ENCODE measurements at places on chromosomes 1 and 21.

GRCh38 chr1:21567241-21568005 lies 58.2 kb downstream of the ALPL start:
- no peak for DNase-seq

GRCh38 chr21:40622531-40622930 lies 224.4 kb downstream of the DSCAM start:
- DNase-seq = no peak

DNA sequence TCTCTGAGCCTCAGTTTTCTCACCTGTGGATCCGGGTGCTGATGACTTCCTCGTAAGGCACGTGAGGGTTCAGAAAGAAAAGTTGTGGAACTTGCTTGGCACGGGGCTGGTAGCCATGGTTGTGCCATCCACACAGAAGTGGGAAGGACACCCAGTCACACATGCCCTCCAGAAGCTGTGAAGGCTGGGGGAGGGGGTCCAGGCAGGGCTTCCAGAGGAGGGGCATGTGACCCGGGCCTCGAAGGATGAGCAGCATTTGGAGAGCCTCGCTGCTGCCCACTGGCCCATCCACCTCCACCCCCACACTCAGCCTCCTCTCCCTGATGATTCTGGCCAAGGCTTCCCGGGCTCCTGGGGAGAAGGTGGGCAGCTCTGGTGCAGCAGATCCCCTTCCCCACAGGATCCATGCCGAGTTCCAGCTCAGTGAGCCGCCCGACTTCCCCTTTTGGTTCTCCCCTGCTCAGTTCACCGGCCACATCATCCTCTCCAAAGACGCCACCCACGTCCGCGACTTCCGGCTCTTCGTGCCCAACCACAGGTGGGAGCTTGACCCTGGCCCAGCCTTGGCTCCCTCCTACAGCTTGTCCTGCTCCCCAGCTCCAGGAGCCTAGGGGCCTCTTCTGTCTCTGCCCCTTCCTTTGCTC lies 9.4 kb downstream of the SELENON start:
- DNase-seq = no peak

GRCh38 chr1:205980237-205980870 lies 22.8 kb downstream of the RAB7B start:
- DNase-seq = no peak

- no peak for DNase-seq
Measured at GRCh38 chr1:221097479-221098281, 218.4 kb downstream of the HLX start.

DNA sequence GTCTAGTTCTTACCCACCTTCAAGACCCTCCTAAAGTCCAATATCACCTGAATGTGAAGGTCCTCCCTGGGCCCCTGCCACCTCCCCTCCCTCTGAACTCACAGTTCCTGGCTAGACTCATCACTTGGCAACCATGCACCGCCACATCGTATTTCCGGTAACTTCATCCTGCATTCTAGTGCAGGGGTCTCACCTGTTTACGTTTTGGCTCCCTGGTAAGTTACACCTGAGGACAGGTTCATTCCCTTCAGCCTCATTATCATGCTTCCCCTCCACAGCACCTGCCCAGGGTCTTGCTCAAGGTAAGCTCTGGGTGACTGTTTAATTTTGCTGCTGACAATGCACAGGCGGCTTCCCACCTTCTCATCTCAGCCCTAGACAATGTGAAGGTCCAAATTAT lies 93.1 kb downstream of the MIS18A start:
- no peak for DNase-seq

DNA sequence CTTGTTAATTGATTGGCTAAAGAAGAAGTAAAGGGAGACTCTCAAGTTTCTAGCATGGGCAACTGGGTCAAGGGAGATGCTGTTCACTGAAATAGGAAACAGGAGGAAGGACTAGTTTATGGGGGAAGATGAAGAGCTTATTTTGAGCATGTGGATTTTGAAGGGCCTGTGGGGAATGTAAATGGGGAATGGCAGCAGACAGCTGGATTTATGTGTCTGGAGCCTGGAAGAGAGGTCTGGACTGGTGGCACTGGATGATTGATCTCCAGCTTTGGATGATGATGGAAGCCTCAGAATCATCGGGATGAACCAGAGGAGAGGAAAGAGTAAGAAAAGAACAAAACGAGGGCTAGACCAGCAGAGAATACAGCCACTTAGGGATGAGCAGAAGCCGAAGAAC lies 54.9 kb upstream of the ENAH start:
- no peak for DNase-seq

DNA sequence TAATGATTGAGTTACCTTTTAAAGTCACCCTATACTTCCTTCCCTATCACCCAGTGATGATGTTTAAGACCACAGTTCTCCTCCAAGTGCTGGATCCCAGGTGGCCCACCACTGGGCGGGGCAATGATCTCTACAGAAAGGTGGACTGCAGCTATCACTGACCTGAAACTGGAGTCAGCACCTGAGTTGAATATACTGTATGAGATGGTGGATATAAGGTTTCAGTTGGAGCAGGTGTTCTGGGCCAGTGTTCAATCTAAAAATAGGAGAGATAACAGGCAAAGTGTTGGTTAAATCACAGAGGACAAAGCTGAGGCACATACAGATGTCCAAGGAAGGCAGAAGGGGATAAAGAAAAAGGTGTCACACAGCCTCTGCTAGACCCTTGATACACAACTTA lies 96.6 kb downstream of the SIPA1L2 start:
- DNase-seq = no peak

GRCh38 chr1:44817771-44818495 lies 9.6 kb downstream of the BTBD19 start:
- no peak for DNase-seq

- DNase-seq = no peak
Measured at GRCh38 chr1:8985915-8986813, 40.1 kb downstream of the SLC2A7 start.

DNA sequence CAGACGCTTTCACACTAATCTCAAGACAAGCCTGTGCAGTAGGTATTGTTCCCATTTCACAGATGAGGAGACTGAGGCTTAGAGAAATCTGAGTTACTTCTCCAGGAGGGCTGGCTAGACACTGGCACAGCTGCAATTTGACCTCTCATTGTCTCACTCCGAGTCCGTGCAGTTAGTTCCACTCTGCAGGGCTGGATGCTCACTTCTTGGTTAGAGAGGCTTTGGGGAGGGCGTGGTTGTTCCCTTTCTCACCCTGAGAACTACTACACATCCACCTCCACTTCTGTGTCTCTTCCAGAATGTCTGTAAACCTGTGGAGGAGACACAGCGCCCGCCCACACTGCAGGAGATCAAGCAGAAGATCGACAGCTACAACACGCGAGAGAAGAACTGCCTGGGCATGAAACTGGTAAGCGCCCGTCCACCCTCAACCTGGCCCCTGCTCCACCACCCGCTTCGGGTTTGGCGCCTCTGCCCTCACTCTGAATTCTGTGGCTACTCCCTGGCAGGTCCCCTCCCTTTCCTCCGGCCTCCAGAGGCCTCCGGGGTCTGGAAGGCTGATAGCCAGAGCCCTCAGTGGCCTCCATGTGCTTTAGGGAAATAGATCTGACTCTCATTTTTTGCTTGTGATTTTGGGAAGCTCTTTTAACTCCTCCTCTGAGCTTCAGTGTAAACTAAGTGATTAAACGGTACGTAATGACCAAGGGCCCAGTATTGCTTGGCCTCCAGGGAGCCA lies 29.1 kb downstream of the EIF2D start:
- DNase-seq = no peak

GRCh38 chr1:233012021-233012420 lies 61.6 kb downstream of the NTPCR start:
- no peak for DNase-seq

DNA sequence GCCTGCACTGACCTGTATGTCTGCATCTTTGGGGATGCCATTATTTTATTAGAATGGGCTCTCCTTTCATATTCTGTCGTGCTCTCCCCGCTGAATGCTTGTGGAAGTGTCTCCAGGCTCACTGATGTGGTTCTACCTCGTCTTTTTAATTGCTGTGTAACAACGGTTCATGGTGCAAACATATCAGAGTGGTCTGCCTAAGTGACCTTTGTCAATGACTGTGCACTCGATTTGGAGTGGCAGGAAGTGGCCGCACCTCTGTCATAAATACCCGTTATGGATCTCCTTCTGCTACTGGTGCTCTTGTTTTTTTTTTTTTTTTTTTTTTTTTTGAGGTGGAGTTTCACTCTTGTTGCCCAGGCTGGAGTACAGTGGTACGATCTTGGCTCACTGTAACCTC lies 38.3 kb downstream of the SPSB1 start:
- DNase-seq = no peak

DNA sequence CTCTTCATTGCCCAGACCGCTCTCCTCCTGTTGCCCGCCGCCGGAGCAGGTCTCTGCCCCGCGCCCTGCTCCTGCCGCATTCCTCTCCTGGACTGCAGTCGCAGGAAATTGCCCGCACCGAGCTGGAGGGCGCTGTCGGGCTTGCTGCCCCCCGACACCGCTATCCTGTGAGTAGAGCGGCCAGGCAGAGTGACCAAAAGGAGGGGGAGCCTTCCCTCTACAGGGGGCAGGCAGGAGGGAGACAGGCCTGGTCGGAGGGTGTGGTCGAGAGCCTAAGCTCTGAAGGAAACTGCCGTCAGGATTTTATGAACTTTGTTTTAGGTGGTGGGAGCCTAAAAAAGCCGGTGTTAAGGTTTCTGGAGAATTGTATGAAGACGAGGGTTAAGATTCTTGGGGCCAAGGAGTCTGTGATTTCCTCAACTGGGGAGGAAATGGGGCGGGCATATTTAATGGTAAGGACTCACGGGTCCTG lies 517 bp downstream of the LRIG2 start:
- no peak for DNase-seq

DNA sequence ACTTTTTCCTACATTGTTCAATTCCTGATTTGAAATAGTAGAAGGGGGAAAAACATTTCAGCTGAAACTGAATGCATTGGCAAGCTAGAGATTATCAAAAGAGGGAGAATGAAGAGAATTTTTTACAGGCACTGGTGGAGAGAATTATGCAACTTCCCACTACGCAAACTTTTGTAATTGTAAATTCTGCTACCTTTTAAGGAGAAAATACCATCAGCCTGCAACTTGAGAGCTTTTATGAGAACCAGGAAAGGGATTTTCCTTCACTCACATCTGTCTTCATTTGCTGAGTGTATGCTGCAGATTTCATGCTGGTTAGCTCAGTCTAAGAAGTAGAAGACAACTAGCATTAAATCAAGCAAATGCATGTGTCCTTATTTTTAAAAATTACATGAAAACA lies 43.7 kb downstream of the ADAMTS1 start:
- no peak for DNase-seq

- DNase-seq = no peak
Measured at GRCh38 chr1:82323144-82323841, 522.6 kb downstream of the ADGRL2 start.

GRCh38 chr1:169298441-169298840 lies 69.2 kb downstream of the NME7 start:
- DNase-seq = no peak

DNA sequence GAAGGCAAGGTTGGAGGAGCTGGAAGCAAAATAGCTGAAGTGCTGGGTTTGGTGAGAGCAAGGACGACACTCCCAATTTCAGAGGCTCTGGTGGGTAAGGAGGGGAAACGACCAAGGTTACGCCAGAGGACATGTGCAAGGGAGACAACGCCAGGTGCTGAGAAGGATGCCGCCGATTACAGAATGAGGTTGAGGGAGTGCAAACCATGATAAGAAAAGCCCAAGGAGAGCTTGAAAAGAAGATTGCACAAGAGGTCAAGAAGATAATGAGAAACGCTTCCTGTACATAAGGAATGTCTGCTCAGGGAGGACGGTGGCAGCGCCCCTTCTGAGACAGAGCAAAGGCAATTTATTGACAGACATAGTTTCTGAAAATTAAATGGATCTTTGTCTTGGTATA lies 382.0 kb upstream of the PROX1 start:
- no peak for DNase-seq

DNA sequence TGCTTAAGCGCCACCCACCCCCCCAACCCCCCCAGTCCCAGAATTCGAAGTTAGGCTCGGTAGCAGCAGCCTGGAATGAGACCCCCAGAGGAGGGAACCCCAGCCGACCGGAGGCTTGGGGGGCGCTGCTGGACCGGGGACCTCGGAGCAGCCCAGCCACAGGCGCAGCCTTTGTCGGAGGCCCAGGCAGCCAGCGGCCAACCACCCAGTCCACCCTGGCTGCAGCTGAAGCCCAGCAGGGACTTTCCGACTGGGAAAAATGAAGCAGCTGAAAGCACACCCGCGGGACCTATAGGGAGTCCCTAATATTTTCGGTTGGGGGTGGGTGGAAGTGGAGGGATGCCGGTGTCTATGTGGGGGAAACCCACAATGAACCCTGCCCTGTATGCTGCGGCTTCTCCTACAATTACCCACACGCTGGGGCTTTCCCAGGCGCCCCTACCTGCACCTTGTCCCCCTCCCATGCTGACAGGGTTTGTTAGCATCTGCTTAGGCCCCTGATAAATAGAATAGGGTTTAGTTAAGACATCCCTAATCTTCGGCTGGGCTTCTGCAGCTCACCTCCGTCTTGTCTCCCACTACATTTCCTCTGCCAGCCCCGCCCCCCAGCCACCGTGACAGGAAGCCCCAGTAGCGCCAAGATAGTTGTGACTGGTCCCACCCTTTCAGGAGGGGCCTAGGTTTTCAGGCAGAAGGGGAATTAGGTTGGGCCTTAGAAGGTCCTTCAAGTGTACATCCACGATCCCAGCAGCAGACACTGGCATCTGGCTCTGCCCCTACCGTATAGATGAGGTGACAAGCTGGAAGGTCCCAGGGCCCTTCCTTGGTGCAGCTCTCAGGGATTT lies 838 bp downstream of the CCDC28B start:
- peak; percentile 71 for DNase-seq

GRCh38 chr1:23369335-23370013 lies at the start of gene ZNF436:
Gene ZNF436, minus strand, starts transcription at chr1:23369836. Its CDS starts 1,831 bp downstream, at chr1:23368005.
- no peak for DNase-seq

DNA sequence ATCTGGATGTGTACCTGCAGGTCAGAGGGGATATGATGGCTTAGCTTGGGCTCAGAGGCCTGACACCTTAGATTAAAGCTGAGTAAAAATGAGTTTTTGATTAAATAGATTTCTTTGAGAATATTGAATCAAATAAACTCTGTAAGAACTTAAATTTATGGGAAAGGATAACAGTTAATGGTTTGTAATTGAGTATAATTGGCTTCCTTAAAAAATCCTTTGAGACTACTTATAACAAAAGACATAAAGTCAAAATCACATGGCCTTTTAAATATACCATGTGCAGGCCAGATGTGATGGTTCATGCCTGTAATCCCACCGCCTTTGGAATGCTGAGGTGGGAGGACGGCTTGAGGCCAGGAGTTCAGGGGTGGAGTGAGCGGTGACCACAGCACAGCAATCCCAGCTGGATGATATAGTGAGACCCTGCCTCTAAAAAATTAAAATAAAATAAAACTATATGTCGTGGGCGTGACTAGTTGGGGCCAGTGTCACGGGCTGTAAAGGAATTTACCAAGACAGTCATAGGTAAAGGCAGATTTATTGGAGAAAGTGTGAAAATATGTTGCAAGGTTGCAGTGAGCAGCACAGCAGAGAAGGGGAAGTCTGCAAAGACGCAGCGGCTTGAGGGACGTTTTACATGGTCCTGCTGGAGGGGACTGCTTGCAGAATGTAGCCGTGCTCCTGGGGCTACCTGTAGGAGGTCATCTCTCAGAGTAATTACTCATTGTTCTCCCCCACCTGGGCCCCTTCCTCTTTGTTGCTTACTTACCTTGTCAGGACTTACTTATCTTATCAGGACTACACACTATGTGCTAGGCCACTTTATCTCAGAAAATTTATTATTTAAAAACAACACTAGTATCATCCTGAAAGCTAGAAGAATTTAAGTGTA lies 122.3 kb downstream of the ZMYM4 start:
- DNase-seq = no peak

GRCh38 chr1:208850442-208850841 lies 606.3 kb upstream of the PLXNA2 start:
- no peak for DNase-seq

- no peak for DNase-seq
Measured at GRCh38 chr1:3996846-3997705, 97.0 kb upstream of the C1orf174 start.

- DNase-seq = no peak
Measured at GRCh38 chr1:244273845-244274619, 177.7 kb downstream of the ADSS2 start.
